Mesendoderm (in vitro differentiated cells): ENCODE measurements at places on chromosomes 3 and 15.

DNA sequence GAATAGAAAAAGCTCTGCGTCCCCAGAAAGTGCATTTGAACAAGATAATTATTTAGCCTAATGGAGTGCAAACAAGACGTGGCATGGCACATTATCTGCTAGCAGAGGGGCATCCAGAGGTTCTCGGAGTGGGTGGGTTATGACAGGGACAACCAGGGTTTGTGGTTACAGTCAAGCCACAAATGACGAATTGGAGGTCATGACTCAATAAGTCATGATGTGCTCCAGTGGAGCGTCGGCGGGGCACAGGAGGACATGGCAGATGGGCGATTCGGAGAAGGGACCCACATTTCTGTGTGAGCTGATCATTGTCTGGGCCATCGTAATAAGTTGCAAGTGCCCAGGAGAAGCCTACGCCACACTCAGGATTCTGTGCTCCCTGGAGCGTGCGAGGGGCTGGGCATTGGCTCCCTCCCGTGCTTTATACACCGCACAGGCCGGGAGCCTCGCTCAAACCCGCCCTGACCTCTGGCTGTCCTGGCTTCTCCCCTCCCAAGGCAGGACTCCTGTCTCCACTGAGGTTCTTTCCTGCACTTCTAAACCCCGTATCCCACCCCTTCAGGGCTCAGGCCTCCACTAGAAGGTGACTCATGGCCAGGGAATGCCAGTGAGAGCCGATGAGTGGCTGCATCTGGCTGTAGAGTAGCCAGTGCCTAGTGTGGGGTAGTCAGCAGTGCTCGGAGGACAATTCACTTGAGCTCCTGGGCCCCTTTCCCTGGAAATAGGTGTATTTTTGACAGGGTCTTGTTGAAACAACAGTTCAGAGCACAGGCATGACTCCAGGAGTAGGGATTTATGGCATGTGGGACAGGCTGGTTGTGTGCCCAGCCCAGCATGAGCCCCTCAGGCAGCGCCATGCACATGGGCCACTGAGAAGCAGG is 67.4 kb downstream of the GRIP2 start:
- peak; percentile 88 for DNase-seq

DNA sequence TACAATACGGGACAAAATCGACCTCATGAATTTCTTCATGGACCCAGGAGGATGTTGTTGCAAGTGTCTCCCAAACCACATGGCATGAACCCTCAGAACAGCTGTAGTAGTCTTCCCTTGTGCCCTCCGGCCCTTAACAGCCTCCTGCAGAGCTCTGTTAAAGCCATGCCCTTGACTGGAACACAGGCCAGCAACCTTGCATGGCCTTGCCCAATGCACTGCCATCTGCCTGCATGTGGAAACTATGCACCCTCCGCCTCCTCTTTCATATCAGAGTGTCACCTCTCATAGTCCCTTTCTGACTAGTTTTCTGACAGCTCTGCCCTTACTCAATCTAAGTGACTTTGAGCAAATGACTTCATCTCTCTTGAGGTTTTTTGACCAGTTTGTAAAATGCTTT is 39.4 kb upstream of the TRIM71 start:
- DNase-seq = no peak

- no peak for DNase-seq
These were observed 1.9 kb downstream of the TF start for GRCh38 chr3:133747907-133748639.

- DNase-seq = no peak
These were observed 9.5 kb downstream of the MAPK6 start for GRCh38 chr15:52028431-52029093.

DNA sequence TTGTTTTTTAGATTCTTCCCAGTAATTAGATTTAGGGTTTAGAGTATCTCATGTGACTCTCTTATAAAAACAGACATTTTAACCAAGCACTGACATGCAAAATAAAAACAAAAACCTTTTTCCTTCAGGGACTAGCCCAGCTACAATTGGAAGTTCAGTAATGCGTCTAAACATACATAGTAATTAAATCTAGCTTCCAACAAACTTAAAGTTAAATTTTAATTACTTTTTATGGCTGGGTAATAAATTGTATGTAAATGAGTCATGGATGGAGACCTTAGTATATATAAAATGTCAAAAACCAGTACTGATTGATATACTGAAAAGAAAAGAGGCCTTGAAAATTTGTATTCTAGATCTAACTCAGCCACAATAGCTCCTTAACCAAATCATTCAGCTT is 43.6 kb upstream of the AP4E1 start:
- no peak for DNase-seq

GRCh38 chr3:55662683-55663082 is 175.6 kb upstream of the WNT5A start:
- no peak for DNase-seq

DNA sequence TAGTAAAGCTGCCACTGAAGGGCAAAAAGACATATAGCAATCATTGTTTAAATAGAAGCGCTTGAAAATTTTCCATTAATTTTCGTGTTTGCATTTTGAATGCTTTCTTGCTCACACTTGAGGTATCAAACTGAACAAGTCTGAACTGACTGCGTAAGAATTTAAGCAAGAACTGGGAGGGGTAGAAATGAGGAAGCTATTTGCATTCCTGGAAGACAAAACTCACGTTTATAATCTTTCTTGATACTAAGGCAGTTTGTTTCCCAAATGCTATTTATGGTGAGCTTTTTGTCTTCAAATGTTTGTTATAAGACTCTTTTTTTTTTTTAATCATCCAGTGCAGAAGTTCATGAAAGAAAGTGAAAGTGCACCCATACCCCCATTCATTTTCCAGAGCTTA is 499.8 kb upstream of the TPRG1 start:
- no peak for DNase-seq

DNA sequence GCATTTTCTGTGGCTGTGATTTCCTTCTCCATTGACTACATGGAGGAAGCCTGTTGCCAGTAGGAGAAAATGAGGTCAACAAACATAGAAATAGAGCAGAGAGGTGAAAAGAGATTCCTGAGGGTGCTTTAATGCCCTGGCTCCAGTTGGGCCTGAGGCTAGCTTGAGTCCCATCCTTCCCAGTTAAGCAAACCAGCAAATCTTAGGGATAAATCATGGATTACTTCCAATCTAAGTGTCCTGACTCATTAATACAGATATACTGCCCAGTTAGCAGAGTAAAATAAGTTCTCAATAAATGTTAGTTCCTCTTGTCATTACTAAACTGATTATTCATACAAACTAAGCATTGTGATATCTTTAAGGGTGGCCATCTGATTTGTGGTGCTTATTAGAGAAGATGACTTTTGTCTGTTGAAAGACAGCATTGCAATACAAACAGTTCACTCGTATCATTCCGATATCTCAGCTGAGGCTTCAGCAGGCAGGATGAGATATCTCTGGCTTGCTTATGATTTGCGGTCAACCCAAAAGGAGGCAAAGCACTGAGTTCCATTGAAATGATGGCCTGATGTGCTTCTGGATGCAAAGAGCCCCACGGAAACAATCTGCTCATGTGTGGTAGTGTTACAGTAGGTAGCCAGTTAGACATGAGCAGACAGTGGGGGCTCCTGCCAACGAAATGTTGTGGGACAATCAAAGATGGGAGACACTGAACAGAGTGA is 6.6 kb upstream of the STARD5 start:
- DNase-seq = no peak

- no peak for DNase-seq
These were observed 75.2 kb downstream of the SLCO3A1 start for GRCh38 chr15:91928675-91929074.

- DNase-seq = no peak
These were observed 55.9 kb downstream of the PDIA5 start for GRCh38 chr3:123122525-123123315.

DNA sequence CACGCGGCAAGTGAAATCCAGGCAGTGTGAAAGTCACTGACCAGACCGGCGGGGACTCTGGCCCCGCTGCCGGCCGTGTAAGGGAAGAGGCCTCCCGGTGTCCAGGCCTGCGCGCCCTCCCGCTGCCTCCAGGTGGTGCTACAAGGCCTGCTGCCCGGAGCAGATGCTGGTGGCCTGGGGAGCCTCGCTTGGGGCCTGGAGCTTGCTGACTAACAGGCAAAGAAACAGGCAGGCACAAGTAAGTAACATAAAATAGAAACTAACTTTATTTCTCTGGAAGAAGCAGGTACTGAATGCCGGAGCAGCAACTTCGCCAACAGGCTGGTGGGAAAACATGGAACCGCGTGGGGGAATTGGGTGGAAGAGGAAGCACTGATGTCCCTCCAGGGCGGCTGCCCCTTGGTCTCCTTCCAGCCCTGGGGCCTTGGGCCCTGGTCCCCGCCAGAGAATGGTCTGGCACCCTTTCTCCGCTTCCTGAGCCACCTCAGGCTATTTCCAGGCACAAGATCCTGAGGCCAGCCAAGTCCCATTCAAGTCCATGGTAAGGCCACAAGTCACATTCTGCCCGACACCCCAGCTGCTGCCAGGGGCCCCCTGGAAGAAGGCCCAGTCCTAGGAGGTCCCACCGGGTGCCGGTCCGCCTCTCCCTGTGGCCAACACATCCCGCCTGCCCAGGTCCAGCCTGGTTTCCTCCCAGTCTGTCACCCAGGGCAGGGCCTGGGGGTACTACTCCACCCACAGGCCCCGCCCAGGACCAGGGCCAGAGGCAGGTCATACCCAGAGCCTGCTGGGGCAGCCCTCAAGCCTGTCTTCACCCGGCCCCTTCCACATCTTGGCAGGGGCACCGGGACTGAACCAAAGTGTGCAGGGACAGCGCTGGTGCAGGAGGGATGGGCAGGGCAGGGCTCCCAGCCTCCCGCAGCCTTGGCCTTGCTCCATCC is 45.0 kb downstream of the TNK2 start:
- DNase-seq = peak; percentile 85

DNA sequence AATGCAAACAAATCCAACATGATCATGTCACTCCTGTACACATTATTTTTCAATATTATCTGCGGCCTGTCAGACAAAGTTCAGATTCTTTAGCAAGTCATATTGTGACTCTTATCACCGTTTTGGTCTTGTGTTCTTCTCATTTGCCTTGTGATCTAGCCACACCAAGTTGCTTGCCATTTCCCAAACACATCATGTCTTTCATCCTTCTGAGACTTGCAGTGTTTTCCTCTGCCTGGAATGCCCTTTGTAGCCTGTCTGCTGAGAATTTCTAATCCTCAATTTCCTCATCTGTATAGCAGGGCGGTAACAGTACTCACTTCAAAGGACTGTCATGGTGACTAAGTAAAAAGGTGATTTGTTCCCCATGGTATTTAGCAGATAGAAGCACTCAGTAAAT is 135.0 kb downstream of the GREM1 start:
- peak; percentile 77 for DNase-seq

- DNase-seq = no peak
These were observed 59.0 kb downstream of the BDH1 start for GRCh38 chr3:197496746-197497125.
